ENCODE measurements at places on chromosomes 3 and 15.

- DNase-seq, result no peak
Observed at GRCh38 chr3:190902292-190902691, 39.8 kb upstream of the GMNC start.

DNA sequence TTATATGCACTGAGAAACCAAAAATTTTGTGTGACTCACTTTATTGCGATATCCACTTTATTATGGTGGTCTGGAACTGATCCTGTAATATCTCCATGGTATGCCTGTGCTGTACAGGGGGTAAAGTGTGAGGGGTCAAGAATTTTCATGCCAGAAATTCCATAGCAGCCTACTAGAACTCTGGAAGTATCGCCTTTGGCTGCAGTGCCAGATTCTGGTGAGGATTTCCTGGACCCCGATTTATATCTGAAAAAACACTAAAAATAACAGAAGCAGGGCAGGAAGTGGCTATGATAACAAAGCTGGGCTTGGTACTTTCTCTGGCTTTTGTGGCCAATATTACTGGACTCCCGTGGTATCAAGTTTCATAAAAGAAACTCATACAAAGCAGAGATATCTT, 36.4 kb downstream of the CCDC80 start:
- peak; percentile 72 for DNase-seq

DNA sequence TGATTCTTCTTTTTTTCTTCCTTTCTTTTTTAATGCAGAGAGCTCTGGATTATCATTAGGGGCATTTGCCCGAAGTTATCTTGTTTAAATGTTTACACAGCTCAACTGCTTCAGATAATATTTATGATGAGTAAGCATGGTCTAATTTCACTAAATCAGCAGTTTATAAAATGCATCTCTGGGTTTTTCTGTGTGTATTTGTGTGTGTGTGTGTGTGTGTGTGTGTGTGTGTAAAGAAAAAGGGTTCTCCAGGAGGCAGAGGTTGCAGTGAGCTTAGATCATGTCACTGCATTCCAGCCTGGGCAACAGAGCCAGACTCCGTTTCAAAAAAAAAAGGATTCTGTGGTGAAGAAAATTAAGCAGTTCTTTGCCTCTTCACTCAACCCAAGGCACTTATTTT, 25.9 kb upstream of the TNFSF10 start:
- no peak for DNase-seq

- no peak for DNase-seq
Observed at GRCh38 chr3:30988769-30989168, 94.3 kb upstream of the GADL1 start.

GRCh38 chr3:138173769-138174420, 826 bp downstream of the DBR1 start:
- DNase-seq, result no peak

- no peak for DNase-seq
Observed at GRCh38 chr15:96627031-96627568, 296.6 kb downstream of the NR2F2 start.

GRCh38 chr15:84967380-84967779, 14.3 kb upstream of the PDE8A start:
- DNase-seq, result no peak

DNA sequence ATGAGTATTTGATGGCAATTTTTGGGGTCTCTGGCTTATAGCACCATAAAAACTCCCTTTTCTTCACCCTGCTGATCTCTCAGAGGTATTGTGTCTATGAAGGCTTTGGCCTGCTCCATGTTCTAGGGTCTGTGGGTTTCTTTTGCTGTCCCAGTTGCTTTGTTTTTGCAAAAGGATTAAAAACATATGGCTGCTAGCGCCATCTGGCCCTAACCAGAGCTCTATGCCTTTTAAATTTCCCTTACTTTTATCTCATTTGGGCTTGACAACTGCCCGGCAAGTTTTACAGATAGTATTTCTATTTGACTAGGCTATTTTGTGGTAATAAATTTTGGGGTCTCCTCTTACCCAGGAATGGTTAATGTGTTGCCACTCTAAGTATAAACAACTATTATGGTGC, 6.4 kb upstream of the GHRL start:
- no peak for DNase-seq

GRCh38 chr3:18444595-18445400, 19.7 kb upstream of the SATB1 start:
- DNase-seq, result no peak

DNA sequence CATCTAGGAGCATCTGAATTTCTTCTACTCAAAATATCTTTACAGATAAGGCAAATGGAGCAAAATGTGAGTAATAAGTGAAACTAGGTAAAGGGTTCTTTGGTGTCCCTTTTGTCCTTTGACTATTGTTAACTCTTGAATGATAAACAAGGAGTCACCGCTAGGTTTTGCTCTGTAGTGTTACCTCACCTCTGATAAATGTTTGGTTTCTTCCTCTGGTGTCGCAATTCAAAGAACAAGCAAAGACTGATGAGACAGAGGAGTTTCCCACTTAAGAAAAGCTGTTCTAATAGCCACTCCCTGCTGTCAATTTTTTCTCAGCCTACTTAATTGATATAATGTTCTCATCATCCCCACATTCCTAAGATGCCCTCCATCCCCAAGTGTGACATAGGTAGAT, 925.9 kb downstream of the IGSF11 start:
- no peak for DNase-seq

DNA sequence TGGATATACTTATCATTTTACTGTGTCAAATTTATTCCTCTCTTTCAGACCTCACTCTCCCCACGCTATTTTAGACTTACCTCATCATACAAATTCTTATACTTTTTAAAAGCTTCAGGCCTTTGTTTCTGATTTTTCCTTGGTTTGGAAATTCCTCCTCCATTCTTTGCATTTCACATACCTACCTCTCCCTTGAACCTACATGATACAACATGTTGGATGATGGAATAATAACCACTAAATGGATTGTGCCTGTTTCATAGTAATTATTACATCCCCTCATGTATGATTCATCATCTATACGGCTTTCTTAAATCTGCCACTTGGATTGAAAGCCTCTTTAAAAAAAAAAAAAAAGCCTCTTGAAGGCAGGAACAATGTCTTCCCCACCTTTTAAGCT, 24.6 kb downstream of the TRIP4 start:
- no peak for DNase-seq
